Activated T-cell treated with anti-CD3 and anti-CD28 coated beads for 1 hour (primary cell): ENCODE measurements at places on chromosomes 4 and X.

DNA sequence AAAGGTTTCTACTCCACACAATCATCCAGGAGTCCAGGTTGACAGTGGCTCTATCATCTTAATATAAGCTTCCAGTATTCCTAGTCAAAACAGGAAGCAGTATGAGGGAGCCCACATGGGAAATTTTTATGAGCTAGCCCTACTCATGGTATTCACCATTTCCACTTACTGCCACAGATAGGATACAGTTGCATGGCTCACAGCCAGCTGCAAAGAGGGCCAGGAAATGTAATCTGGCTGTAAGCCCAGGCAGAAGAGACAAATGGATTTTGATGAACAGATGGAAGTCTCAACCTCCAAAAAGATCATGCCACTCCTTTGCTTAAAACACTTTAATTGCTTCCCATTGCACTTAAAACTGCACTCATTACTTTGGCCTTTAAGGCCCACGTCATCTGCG is 150.6 kb downstream of the ADAMTS3 start:
- no peak for DNase-seq

DNA sequence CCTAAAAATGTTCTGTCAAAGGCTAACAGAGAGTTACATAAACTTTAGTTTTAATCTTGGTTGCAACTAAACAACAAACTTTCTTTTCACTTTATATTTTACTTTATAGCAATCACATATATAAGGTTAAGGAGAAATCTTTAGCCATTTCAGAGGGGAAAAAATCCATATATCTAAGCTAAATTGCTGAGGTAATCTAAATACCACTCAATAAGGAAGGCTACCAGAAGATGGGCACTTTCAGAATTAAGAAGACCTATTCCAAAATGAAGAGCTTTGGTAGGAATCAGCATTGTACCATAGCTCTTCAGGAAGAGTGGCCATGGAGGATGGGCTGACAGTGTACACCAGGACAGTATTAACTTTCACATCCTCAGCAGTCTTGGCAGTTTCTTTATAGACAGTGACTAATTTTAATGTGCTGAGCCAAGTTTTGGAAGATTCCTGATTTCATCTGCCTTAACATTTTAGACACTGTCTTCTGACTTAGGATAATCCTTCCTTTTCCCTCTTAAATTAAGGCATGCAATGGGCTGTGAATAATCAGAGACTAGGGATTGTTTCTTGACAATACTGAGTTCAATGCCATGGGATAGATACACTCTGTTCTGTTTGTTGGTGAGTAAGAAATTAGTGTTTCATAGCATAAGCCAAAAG is 7.1 kb downstream of the FAT4 start:
- DNase-seq = no peak

GRCh38 chrX:101595739-101596419 is 21.9 kb downstream of the ARMCX6 start:
- peak; percentile 3 for DNase-seq

GRCh38 chr4:56686537-56687231 is 5.6 kb upstream of the HOPX start:
- no peak for DNase-seq

- no peak for DNase-seq
Measured at GRCh38 chr4:110508827-110509710, 33.1 kb downstream of the ENPEP start.

DNA sequence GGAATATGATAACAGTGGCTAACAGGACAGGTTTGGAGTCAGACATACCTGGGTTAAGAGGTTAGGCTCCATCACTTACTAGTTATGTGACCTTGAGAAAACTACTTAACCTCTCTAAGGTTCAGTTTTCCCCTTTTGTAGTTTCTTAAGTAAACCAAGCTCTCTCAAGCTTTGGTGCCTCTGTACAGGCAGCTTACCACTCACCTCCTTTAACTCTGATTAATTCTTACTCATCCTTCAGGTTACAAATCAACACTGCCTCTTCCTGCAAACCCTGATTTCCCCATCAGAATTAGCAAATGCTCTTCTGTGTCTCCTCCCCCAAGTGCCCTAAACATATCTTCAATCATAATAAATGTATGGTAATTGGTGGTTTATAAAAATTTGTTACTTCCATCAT is 3.5 kb upstream of the SERTM2 start:
- no peak for DNase-seq

- DNase-seq = no peak
Measured at GRCh38 chr4:54215379-54216077, 13.6 kb upstream of the PDGFRA start.

GRCh38 chr4:1200425-1201035 is 28.1 kb upstream of the SPON2 start:
- no peak for DNase-seq

DNA sequence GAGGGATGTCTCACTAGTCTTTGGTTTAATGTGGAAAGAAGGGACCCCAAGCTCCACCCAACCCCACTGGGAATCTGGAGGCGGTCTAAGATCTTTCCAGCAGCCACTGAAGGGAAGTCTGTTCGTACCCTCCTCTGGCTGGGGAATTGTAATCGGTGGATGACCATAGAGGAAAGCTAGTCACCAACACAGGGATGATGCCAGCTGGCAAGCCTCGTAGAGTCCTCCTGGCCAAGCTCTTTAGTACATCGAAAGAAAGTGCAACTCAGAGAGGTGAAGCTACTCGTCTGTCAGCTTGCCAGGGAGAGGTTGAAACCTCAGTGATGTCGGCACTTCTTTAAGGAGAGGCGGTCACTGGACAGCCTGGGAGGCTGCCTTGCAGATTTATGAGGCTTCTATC is 58.7 kb downstream of the MAMLD1 start:
- no peak for DNase-seq

GRCh38 chr4:57492251-57492878 is 382.2 kb upstream of the IGFBP7 start:
- DNase-seq = no peak

- DNase-seq = no peak
Measured at GRCh38 chr4:105148356-105148755, 1.7 kb downstream of the TET2 start.

DNA sequence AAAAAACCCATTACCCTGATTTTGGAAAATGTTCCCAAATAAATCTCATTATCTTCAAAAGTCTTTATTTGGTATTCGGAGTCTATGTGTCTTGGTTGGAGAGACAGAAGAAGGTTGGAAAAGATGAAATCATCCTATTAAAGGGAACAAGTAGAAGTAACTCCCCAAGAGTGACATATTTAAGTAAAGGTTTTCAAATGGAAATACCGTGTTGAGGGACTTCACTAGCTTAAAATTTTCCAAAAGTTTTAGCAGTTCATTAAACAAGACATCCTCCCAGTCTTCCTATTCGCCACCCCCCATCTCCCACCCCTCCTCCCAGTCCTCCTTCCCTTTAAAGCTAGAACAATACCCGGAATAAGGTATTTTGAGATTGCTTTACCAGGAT is 62.7 kb upstream of the CCDC160 start:
- no peak for DNase-seq

- DNase-seq = no peak
Measured at GRCh38 chr4:36208893-36209473, 35.3 kb downstream of the ARAP2 start.

DNA sequence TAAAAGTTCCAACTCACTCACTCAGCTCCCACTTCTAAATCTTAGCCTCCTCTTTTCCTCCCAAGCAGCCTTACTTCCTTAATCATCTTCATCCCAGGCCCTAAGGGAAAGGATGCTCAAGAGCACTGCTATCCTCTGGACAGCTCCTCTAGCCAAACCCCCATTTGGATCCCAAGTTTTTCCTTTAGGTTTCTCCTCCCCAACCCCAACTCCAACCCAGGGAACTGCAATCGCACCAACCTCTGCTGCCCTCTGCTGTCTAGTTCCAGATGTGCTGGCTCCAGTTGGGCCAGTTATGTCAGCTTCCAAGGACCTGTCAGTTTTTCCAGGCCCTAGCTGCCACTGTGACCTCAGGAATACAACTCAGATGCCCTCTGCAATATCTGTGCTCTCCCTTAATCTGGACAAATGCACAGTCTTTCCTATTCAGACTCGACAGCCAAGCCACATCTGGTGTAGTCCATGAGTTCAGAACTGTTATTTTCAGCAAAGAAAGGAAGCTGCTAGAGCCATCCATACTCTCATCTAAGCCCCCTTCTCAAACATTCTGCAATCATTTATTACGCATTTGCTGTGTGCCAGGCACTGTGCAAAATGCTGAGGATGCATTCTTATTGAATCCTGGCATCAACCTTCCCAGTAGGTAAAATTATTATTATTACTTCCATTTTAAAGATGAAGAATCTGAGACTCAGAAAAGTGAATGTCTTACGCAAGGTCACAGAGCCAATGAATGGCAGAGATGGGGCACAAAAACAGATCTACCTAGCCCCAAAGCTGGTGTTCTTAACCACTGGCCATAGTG is 12.3 kb upstream of the XPNPEP2 start:
- DNase-seq = peak; percentile 19

DNA sequence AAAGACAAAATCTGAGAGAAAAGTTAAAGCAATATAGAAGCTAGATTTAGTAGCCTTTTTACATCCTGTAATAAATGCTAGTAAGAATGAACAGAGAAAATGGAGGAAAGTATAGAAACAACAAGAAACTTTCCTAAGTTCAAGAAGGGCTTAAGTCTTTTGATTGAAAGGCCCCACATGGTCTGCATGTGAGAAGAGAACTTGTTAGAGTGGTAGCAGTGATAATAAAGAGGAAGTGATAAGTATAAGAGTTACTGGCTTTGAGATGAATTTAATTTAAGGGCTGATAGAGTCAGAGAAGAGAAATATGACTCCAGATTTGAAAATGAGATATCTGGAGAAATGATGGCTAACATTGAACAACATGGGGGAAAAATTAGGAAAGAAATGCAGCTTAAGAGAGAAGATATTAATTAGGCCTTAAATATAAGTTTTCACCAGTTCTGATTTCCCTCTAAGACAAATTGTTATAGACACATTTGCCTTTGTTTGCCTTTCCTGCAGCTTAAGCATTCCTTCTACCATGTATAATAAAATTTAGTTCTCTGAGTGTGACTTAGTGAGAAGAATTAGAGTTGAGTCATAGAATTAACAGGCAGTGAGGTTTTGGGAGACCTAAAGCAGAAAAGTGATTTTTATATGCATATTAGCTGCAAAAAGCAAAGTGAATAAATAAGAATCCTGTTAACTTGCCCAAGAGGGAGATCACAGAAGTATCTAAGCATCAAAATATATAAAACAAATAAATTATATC is 18.4 kb downstream of the ZFX start:
- no peak for DNase-seq

GRCh38 chr4:175386776-175387507 is 425.1 kb downstream of the GPM6A start:
- DNase-seq = no peak

- DNase-seq = no peak
Measured at GRCh38 chrX:151985531-151985930, 11.1 kb upstream of the GABRE start.

DNA sequence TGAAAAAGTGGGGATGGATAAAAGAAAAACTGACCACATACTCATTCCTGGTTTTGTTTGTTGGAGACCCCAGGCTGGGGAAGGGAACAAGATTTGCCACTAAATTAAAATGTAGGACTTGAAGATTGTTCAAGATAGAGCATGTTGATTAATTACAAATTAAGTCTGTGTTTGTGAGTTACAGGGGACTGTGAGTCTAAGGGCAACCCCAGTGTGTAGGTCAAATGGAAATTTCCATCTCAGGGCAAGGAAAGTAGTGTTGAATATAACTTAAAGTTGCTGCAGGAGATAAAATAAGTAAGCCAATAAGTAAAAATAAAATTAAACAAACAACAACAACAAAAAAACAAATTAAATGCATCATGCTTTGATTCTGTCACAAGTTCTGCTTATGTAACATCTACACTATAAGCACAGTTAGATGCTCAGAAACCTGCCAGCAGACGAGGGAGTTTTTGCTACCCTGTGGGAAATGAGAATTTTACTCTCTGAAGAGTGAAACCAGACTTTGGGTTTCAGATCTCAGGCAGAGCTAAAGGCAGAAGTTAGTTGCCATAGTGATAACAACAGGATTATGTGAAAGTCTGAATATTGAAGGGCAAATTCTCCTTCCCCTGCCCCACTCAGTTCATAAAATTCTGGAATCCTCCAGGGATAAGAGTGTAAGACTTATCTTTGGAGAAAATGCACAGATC is 352.3 kb downstream of the GRXCR1 start:
- DNase-seq = no peak

- DNase-seq = no peak
Measured at GRCh38 chr4:189374176-189374575, 566.5 kb upstream of the FRG1 start.
